Nephron progenitor cell (in vitro differentiated cells): ENCODE measurements at places on chromosomes 6 and 20.
A peak's percentile ranks its signal among the peaks of the same experiment; 100 is the strongest.

DNA sequence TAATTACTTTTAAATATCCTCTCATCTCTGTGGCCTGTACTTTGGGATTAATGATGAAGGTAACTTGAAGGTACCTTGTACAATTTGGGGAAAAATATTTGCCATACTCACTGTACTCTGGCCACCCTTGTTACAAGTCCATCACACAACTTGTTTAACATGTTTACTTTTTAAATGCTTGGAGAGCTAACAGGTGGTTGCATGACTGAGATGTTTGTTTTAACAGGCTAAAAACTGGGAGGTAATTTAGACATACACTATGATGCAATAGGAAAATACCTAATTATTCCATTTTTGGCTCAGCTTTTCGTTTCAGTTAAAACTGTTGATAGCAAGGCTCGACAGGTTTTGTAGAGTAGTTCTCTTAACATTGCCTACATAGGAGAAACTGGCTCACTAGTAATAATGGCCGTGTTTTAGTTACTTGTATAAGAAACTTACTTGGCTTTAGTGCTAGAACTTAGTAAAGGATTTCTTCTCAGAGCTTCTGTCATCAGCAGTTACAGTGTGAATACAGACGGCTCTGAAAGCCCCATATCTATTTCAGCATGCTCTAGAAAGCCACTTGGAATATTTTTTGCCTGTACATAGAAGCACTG is 489.8 kb upstream of the SOX4 start:
- no peak for DNase-seq

DNA sequence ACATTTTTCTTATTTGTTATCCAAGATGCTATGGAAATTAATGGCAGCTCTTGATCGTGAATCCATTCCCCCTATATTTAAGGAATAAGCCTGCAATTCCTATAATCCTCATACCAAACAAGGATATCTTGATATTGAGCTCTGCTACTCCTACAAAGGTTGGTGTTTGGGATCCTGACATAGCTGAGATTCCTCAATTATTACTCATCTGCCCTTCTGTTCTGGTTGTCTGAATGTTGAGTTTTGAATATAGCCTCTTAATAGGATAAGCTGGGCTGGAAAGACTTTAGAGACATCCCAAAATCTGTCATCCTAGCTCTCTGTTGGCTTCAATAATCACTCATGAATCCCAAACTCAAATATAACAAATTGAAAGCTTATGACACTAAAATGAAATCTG is 49.9 kb downstream of the CLIC5 start:
- DNase-seq: no peak

GRCh38 chr20:37095108-37095598 is 644 bp downstream of the RBL1 start:
- peak; percentile 3 for DNase-seq

GRCh38 chr20:19026121-19026878 is 186.1 kb upstream of the SLC24A3 start:
- no peak for DNase-seq

DNA sequence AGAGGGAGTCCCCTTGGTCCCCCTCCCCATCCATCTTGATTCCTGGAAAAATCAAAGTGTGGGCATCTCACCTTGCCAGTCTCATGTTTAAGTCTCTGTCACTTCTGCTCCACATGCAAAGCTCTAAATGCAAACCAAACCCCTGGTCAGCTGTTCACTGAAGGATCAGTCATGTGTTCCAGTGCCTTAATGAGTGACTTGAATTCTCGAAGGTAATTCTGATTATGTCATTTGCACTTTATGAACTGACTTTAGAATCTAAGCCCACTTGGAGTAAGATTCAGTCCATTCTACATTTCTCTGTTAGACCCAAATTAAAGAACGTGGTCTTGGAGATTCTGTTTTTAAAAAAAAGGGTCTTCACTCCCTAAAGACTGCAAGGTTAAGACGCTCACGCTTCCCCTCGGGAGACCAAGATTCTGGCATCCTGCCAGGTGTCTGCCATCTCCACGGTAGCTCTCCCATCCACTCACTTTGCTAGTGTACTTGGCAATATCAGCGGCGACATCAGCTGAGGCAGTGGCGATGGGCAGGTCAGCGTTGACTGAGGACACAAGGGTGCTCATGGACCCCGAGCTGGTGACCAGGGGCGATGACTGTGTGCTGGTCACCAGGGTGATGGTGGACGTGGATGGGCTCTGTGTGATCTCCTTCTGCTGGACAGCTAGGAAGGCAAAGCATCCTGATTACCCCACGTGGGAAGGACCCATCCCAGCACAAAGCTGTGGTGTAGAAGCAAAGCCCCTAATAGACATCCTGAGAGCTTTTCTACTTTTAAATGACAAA is 120.5 kb downstream of the ZMYND8 start:
- DNase-seq: no peak

- no peak for DNase-seq
Measured at GRCh38 chr6:37663019-37663810, 34.5 kb downstream of the MDGA1 start.

GRCh38 chr6:126546541-126547120 is 206.7 kb downstream of the CENPW start:
- DNase-seq: no peak

- no peak for DNase-seq
Measured at GRCh38 chr6:155014670-155015300, 19.7 kb downstream of the TIAM2 start.

- DNase-seq: no peak
Measured at GRCh38 chr20:36183155-36183944, 28.8 kb downstream of the EPB41L1 start.
